ENCODE measurements at places on chromosomes 3 and 15.

GRCh38 chr15:95799286-95800200, 531.0 kb upstream of the NR2F2 start:
- no peak for DNase-seq

GRCh38 chr15:41634072-41634626, 26.1 kb upstream of the MGA start:
- peak; percentile 45 for DNase-seq

DNA sequence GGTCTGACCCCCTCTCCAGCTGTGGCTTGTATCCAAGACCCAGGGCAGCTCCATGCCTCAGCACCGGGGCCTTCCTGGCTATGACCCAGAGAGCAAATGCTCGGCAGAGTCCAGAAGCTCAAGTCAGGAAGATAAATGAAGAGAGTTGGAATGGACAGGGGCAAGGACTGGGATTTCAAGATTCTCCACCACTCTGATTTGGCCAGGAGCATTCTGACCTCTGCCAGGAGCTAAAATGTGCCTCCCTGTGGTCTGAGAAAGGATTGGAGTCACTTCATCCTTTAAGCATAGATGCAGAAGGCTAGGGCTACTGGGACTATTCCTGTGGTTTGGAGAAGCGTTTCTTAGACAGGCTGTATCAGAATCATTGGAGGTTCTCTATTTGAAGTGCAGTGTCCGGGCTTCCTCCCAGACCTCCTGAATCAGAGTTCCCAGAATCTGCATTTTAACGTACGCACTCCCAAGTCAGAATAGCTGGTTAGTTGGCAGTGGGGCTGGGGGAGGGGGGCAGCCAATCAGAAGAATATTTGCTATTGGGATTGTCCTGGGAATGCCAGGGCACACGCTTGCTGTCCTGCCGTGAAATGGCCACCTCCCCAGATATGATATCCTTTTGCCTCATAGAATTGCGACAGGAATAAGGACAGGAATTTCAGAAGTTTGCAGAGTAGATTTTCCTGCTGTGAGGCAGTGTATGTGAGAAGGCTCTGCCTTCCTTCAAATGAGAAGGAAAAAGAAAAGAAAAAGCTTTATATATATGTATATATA, 57.4 kb downstream of the HRH1 start:
- no peak for DNase-seq

DNA sequence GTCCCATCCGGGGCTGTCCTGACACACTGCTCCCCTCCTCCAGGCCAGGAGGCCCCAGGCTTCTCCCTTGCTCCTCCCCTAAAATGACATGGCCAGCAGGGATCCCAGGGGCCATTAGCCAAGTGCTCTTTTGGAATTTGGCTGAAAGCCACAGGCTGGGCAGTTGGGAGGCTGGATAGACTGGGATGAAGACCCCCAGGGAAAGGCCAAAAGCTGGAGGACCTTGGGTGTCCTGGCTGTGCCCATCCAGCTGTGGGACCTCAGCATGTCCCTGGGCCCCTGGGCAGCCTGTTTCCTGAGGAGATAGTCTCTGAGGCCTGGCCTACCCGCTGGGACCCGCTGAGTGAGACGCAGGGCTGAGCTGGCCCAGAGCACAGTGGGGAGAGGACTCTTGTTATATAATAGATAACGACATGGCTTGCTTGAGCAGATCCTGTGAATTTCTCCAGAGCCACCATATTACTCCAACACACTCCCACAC, 5.7 kb upstream of the PDE8A start:
- DNase-seq, result no peak

DNA sequence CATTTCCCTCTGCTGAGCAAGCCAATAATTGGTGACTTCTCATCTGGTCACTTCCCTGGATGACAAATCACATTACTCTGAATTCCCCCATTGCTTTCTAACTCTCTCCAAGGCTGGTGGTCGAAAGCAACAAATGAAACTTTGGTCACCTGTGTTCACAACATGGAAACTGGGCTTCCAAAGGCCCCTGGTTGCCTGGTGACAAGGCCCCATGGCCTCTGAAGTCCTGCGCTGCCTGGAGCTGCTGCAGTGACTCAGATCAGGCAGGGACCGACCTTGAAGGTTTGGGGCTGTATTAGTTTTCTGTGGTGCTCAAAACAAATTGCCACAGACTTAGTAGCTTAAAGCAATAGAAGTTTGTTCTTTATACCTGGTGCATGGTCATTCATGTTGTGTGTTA, 345.3 kb downstream of the WDR72 start:
- no peak for DNase-seq

GRCh38 chr15:87144775-87145174, 1065.1 kb downstream of the AGBL1 start:
- no peak for DNase-seq

DNA sequence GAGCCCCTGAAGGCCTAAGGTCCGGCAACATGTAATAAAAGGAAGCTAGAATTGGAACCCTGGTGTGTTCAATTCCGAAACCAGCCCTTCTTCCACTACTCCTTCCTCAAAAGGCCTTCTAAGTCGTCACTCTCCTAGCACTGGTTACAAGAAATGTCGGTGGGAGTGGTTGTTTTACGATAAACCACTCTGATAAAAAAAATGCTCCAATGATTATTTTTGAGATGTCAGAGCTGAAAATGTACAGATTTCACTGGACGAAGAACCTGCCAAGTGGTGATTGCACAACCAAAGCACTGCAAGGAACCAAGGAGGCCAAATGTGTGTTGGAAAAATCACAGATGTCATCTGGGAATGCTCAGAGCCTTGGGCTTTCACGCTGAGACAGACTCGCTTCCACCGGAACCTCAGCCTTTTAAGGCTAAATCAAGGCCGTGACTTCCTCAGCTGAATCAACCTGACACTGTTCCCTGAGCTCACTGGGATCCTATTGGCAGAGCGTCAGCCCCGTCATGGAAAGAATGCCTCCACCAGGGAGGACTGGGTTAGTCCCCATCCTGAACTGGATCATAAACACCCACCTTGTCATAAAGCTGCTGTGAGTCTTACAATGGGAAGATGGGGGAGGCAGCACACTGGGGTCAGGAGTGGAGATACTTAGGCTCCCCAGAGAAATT, 108.1 kb upstream of the THBS1 start:
- no peak for DNase-seq

Data from CD14-positive monocyte (primary cell).